CD4-positive, alpha-beta memory T cell (primary cell): ENCODE measurements at places on chromosomes 7 and 10. TPM values are rescaled to one million over a fixed set of nuclear protein-coding genes. Genes with fewer than 3 reads are reported as not detected.
A peak's percentile ranks its signal among the peaks of the same experiment; 100 is the strongest.

GRCh38 chr10:122062831-122063674 lies 74.1 kb downstream of the TACC2 start:
- no peak for DNase-seq

DNA sequence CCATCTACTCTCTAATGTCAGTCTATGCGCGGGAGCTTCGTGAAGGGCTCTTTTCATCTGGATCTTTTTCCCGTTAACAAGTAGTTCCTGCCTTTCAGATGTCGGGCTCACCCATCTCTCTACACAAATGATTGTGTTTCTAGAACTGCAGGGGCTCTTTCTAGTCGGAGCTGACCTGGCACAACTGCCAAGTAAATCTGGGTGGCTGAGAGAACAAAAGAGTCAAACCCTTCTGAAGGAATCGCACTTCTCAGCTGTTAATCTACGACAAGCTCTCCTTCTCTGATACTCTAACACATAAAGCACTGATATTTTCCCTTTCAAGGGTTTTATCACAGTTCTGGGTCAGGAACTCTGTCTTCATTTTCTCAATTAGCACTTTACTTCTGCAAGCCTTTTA lies 144.7 kb downstream of the NRP1 start:
- no peak for DNase-seq

DNA sequence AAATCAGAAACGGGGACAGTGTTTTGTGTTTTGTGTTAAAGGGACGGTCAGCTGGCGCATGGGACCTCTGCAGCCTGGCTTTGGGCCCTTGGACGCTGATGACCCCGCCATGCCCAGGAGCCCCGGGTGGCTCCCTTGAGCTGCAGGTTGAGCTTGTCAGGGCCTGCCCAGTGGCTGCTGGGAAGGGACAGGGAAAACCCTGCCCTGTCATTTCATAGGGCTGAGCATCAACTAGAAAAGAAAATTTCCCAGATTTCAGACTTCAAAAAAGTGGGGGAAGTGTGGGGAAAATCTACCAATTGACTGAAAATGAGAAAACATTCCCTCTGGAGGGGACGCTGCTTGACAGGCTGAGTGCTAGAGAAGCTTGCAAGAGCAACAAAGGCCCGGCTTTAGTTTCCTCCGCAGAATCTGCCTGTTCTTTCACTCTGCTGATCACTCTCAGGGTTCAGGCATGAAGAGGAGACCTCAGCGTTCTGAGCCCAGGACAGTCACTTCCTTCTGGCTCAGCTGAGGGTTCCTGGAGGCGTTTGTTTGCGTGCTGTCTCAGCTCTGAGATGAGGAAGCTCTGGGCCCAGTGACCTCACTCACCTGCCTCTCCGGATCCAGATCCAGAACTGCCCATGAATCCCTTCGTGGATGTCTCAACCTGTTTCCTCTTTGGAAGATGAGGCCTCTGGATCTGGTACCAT lies 18.6 kb upstream of the DNAJB6 start:
- no peak for DNase-seq

DNA sequence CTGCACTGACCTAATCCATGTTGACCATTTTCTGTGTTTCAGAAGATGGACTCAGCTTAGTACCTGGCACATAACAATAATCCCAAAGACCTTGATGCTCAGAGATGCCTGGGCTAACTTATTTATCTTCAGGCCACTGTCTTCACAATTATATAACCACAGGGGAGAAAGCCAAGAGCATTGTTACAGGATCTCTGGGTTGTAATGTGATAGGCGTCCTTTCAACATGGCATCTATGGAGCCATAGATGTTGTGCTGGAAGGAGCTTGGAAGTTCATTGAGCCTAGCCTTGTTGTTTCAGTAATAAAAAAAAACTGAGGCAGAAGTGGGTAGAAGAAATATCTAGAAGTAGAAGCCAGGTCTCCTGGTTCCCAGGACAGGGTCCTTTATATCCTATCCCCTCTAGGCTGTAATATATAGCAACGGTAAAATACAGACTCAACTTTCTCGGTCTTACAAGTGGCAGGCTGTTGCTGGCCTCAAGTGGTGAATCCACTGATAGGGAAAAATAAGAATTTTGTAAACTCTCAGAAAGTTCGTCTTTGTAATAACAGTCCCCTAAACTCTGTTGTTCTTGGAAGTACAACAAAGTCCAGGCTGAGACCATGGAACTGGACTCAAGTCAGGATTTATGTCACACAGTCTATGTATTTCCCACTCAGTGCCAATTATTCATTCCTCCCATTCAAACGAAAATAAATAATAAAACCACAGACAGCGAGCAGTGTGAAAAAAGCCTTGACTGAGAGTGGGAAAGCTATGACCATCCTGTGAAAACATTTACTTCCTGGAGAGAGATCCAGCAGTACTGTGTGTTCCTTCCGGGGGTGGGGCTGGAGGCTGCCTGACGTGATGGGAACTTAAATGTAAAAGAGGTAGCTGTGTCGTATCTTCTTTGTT lies 277.6 kb downstream of the REEP3 start:
- DNase-seq, result no peak

- DNase-seq, result no peak
These were observed 882 bp upstream of the GAL3ST4 start for GRCh38 chr7:100169147-100169850.

DNA sequence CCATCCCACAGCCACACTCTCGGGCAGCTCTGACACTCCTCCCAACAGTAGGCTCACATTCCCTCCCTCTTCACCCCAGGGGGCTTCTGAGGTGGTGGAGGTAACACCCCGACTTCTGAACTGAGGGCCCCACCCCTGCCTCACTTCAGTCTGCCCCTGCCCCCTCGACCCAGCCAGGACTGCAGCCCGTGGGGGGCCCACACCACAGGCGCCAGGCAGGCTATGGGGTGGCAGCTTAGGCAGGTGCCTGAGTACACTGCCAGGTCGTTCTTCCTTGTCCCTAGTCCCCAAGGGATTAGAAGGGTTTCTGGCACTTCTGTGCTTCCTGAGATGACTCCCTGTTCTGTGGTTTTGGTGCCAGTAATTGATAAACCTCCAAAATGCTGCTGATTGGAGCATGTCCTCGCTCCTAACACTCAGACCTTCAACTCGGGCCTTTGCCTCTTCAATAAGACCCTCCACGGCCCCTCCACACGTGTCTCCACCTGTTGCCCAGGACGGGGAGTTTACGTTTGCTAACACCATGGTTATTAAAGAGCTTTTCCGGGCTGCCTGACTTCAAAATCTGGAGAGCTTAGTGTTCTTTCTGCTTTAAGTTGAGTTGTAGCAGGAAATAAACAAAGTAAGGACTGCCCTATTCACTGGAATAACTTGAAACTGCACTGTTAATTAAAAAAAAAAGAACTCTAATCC lies 23.8 kb upstream of the LARP4B start:
- no peak for DNase-seq

The PLCE1 gene
- not detected for total RNA-seq

GRCh38 chr7:16129431-16130110 lies 291.8 kb downstream of the CRPPA start:
- DNase-seq, result no peak

- no peak for DNase-seq
These were observed 49.4 kb downstream of the AKR1D1 start for GRCh38 chr7:138125598-138126111.

DNA sequence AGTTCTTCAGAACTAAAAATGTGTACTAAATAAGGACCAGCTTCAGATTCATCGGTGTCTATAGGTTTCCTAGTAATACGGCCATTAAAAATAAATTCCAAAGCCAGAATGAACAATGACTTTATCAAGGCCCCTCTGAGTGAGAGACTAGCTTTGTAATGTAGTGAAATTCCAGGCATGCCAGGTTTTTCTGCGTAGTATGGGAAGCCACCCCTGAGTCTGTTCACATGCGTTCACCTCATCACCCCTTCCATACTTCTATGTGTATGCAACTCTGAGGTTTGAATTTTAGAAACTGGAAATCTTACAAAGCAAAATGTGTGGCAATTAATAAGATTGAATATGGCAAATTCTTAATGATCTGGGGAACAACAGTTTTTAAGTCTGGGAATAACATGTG lies 24.5 kb downstream of the RNF32 start:
- DNase-seq, result no peak

- no peak for DNase-seq
These were observed at the start of gene VOPP1 for GRCh38 chr7:55572378-55573233. Gene VOPP1 (minus strand): TSS chr7:55572502. CDS start chr7:55572324, 178 bp downstream.

DNA sequence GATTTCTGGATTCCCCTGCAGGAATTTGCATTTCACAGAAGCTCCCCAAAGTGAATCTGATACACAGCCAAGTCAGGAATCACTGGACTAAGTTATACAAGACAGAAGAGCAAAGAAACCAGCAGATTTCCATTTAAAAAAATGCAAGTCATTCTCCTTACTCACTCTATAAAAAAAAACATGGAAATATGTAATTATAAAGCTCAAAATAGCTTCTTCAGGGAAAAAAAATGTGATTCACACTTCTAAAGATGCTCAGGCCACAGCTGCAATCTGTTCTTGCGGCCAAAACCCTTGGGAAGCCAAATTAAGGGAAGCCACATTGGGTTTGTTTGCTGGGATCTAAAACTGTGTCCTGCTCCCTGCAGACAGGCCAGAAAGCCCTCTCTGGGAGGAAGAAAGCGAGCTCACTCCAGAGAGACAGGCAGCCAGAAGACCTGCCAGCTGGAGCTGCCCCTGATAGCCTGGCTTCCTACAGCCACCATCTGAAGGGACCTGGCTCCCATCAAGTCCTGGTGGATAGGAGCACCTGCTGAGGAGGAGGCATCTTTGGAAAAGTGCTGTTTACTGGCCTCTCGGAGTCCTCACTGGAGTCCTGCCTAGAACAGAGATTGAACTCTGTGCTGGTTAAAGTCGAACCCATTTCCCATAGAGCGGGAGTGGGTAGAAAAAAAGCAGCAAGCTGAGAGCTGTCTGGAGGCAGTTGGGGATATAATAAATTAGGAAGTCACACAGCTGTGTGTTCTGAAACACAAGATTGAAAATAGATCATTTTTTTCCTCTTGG lies 359.2 kb upstream of the AOAH start:
- no peak for DNase-seq

DNA sequence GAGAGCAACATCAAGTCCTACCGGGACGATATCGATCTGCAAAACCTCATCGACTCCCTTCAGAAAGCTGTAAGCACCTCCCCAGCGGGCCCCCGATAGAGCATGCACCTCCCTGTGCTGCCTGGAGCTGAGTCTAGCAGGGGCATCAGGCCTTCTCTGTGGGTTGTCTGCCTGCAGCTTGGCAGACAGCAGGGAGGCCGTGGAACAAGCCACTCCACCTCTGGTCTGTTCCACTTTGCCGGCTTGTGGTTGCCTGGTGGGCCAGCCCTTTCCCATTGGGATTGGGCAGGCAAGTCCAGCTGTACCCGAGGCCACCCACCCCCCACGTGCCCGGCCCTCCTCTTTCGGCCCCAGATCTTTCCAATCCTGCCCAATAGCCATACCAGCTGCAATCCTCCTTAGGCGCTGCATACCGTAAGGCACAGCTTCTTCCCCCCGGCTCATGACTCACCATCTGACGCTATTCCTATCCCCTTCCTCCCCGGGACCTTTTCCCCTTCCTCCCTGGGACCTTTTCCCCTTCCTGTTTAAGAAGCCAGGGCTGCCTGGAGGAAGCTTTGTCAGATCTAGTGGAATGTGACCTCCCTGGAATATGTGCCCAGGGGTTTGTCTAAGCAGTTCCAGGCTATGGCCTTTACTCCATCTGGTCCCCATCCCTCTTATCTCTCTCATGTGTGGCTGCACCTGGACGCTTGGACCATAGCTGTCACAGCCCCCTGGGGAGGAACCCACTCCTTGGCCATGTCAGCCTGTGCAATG lies 28.1 kb upstream of the SH2D4B start:
- no peak for DNase-seq

GRCh38 chr7:7944619-7945282 lies 23.8 kb upstream of the GLCCI1 start:
- peak; percentile 77 for DNase-seq

The NEUROG3 gene
- not detected for total RNA-seq

The SLC16A12 gene
- not detected for total RNA-seq

DNA sequence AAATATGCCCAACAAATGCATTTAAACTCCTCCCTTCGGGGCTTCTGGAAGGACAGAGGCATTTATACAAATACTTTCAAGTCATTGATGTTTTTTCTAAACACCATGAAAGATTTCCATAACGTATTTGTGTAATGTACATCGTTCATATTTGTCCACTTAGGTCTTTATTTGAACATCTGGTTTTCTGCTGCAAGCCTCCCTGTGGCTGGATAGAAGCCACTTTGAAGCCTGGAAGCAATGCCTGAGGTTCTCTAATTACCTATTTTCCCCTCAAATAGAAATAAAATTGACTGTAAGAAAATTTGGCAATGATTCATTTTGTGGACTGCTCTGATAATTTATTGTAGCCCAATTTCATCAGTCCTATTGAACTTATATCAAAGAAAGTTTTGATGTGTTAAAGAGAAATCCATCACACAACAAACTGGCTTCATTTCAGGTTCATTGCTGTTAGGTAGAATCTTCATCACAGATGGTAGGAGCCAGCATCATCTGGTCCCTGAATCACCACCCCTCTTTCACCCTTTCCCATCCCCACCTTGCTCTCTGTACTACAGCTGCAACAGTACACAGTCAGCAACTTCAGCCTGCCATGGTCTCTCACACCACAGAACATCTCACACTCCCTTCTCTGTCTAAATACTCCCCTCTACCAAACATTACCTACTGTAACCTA lies 186.0 kb upstream of the MGMT start:
- no peak for DNase-seq

DNA sequence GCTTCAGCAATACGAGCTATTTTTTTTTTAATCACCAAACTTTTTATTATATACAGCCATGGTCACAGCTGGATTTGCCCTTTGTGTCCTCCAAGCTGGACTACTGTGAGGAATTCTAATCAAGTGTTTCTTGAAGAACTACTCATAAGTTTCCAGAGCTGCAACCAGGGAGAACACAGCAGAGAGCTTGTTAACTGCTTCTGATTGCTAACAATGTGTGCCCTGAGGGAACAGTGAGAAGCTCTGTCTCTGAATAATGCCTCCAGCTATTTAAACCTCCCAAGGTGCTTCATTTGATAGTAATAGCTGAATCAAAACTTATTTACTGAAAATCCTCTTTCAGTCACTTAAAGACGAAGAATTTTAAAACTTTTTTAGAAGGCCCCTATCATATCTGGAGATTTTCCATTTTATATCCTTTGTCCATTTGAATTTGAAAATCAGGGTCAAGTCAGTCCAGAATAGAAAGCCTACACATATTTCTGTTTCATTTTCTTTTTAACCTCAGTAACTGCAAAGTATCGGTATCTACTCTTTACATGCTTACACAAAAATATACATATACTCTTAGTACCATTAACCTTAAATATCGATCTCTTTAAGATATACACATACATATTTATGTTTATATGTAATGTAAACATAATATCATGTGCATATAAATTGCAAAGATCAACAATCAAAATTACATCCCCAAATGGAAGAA lies 1024.2 kb downstream of the GRM8 start:
- no peak for DNase-seq

The MYL10 gene
- not detected for total RNA-seq

The GJD4 gene
- 0.20 TPM for total RNA-seq

The WNT16 gene
- total RNA-seq, result not detected

DNA sequence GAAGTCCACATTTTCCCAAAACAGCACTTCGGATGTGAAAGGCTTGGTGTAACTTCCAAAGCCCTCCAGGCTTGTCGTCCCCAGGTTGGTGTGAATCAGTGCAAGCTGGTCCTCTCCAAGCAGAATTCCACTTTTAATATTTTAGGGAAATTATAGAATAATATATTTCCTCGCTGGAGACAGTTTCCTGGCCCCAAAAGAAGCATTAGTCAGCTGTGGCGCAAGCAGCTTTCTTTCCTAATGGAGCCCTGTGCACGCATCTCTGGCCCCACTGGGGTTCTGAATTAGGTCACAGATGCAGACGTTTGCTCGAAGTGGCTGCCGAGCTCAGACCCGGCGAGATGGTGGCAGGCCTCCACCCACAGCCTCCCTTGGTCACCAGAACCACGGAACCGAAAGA lies 33.3 kb upstream of the MNX1 start:
- no peak for DNase-seq

- no peak for DNase-seq
These were observed 20.1 kb downstream of the CCSER2 start for GRCh38 chr10:84348447-84348846.

The LEP gene
- not detected for total RNA-seq
